Gastrocnemius medialis (tissue), 4 donors: ENCODE measurements at places on chromosomes 2 and 18. TPM values are rescaled to one million over a fixed set of nuclear protein-coding genes. Genes with fewer than 3 reads are reported as not detected.

DNA sequence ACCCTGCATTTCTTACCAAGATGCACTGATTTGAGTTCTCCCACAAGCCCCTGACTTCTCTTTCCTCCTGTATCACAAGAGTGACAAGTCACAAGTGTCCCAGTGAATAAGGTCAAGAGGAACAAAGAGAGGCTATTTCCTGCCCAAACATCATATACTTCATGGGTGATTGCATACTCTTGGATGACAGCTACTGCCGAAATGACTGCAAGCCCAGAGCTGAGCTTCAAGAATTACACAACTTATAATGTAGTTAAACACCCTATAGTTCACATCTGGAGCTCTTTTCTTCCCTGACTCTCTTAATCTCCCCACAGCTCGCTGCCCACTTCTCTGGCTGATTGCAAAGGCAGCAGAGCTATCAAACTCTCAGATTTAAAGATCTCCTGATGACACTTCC lies 289.7 kb upstream of the PARD3B start:
- no peak overlapping the region for H3K4me3 ChIP-seq
- no peak for DNase-seq
- peaks cover 4% of the 10 kb centered on the region for H3K4me1 ChIP-seq
- H3K27ac ChIP-seq: no peak overlapping the region
- no peaks in the 10 kb centered on the region for H3K36me3 ChIP-seq
- peaks cover 4% of the 10 kb centered on the region for H3K27me3 ChIP-seq

GRCh38 chr2:240138254-240138984 lies 2.0 kb downstream of the OTOS start:
- DNase-seq: peak; percentile 11
- no peaks in the 10 kb centered on the region for H3K27me3 ChIP-seq
- H3K36me3 ChIP-seq: peaks cover 3% of the 10 kb centered on the region
- no peak overlapping the region for H3K4me3 ChIP-seq
- no peak overlapping the region for H3K27ac ChIP-seq

DNA sequence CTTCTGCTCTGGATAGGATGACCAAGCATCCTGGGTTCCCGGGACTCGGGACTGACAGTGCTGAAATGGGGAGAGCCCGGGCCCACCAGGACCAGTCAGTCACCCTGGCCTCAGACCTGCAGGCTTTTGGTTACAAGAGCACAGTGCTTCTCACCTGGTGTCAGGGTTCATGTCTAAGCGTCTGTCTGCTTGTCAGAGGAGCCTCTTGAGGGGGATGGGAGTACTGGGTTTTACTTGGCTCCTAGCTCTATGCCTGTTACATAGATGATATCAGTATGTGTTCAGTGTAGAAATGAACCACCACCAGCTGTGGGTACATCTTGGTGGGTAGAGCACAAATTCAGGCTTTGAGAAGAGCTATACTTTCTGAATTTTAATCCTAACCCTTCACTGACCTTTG lies 29.9 kb downstream of the PCARE start:
- H3K27ac ChIP-seq: no peak overlapping the region
- H3K36me3 ChIP-seq: peaks cover 5% of the 10 kb centered on the region
- H3K27me3 ChIP-seq: no peaks in the 10 kb centered on the region
- H3K4me1 ChIP-seq: no peaks in the 10 kb centered on the region
- DNase-seq: no peak

DNA sequence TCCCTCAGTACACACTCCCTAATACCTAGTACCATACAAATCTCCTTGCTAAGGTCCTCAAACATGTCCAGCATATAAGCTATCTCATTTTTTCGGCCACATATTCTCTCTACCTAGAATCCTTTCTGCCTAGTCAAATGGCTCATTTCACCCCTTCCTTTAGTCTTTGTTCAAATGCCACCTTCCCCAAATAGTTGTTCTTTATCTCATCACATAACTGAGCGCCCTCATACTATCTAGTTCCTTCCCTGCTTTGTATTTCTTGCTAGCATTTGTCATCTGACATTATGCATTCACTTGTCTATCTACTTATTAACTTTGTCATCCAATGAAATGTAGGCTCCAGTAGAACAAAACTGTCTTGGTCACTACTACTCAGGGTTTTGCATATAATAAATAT lies 35.5 kb downstream of the RPRD1A start:
- H3K4me3 ChIP-seq: no peak overlapping the region
- peaks cover 18% of the 10 kb centered on the region for H3K36me3 ChIP-seq
- no peaks in the 10 kb centered on the region for H3K27me3 ChIP-seq
- H3K4me1 ChIP-seq: peaks cover 11% of the 10 kb centered on the region
- DNase-seq: no peak

Gene GNLY
- total RNA-seq: 9.2 TPM

- H3K27ac ChIP-seq: peak overlapping the region; percentile 73
- peaks cover 38% of the 10 kb centered on the region for H3K36me3 ChIP-seq
- no peaks in the 10 kb centered on the region for H3K27me3 ChIP-seq
- H3K4me3 ChIP-seq: no peak overlapping the region
- H3K4me1 ChIP-seq: peaks cover 36% of the 10 kb centered on the region
Measured at GRCh38 chr2:240131296-240131695, 4.8 kb downstream of the COPS9 start.

Gene KCNIP3
- 1.3 TPM for total RNA-seq

Gene FAM228A
- not detected for total RNA-seq

- H3K4me1 ChIP-seq: no peaks in the 10 kb centered on the region
- no peak overlapping the region for H3K4me3 ChIP-seq
- no peaks in the 10 kb centered on the region for H3K36me3 ChIP-seq
- no peaks in the 10 kb centered on the region for H3K27me3 ChIP-seq
Measured at GRCh38 chr2:143489145-143489544, 359.9 kb downstream of the ARHGAP15 start.

DNA sequence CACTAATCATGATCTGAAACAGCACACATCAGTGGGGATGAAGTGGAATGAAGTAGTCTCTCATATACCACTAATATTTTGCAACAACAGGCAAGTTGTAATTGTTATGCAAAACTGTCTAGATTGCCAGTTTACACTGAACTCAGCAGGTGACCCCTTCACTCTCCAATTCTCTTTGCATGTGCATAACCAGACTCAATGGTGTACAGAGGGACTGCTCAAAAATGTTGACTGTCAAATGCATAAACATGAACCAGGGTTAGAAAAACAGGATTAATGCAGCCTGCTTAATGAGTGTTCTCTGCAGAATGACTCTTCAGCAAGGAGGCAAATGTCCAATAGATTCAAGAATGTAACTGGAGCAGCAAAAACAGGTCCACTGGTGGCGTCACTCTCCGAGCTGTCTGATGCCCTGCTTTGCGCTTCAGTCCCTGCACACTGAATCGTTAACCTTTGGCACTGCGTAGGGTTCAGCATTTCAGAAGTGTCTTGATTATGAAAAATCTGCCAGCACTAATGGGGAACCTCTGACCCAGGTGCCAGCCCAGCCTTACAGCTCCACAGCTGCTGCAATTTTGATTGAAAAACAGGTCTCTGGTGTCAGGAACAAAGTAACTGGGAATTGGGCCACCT lies 209.3 kb downstream of the TDRD15 start:
- no peaks in the 10 kb centered on the region for H3K4me1 ChIP-seq
- no peak overlapping the region for H3K4me3 ChIP-seq
- H3K27me3 ChIP-seq: no peaks in the 10 kb centered on the region
- H3K36me3 ChIP-seq: no peaks in the 10 kb centered on the region

DNA sequence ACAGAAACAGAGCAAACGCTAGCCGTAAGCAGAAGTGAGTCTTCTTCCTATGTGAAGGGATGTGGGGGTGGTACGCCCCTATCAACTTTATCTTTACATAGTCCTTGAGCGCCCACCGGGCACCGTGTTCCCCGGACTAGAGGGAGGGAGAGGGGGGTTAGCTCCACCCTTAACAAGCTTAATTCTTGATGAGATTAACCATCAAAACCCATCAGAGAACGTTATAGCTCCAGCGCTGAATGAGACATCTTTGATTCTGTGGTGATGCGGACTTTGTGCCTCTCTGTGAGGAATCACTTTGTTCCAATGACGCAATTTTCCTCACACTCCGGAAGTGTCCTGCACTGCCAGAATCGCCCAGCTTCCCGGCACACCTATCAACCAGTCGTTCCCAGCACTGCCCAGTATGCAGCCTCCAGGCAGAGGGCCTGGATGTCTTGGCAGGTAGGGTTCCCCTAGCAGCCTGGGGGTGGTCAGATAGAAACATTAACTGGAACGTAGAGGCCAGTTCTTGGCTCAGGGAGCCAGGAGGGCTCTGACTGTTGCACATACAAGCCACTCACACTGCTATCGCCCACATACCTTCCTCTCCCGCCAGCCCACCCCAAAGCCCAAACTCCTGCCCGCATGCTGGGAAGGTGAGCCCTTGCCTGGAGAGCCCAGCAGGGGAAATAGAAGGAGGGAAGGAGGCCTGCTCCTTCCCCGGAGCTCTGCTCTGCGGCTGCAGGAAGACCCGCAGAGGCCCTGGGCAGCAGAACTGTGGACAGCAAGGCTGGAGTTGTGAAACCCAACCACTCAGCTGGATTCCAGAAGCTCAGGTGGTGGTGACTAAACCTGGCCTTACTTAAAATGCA lies 1.9 kb upstream of the ODC1 start:
- H3K36me3 ChIP-seq: no peaks in the 10 kb centered on the region
- H3K4me3 ChIP-seq: no peak overlapping the region
- H3K27me3 ChIP-seq: no peaks in the 10 kb centered on the region
- no peak for DNase-seq
- H3K27ac ChIP-seq: no peak overlapping the region
- peaks cover 42% of the 10 kb centered on the region for H3K4me1 ChIP-seq
